ENCODE measurements at places on chromosomes 7 and 10. TPM values are rescaled to one million over a fixed set of nuclear protein-coding genes. Genes with fewer than 3 reads are reported as not detected.

Gene PTPRN2
- 1.9 TPM for total RNA-seq

Gene INMT
- total RNA-seq = 0.16 TPM

Gene COL26A1
- not detected for total RNA-seq

Gene CDK1
- 33.7 TPM for total RNA-seq

Gene TMEM176B
- total RNA-seq = not detected

Gene PDZD7
- 0.16 TPM for total RNA-seq

Gene BMI1
- total RNA-seq = 61.9 TPM

Gene MAP3K8
- 2.4 TPM for total RNA-seq

Measured in bladder microvascular endothelial cell (primary cell).